Karpas-422 (cell line): ENCODE measurements at places on chromosomes 4 and X. TPM values are rescaled to one million over a fixed set of nuclear protein-coding genes. Genes with fewer than 3 reads are reported as not detected.

The OSTC gene
- 79.4 and 158 TPM in 2 replicates for total RNA-seq

The CORIN gene
- 1.9 and 2.8 TPM in 2 replicates for total RNA-seq

The C1QTNF7 gene
- not detected in 2 replicates for total RNA-seq

DNA sequence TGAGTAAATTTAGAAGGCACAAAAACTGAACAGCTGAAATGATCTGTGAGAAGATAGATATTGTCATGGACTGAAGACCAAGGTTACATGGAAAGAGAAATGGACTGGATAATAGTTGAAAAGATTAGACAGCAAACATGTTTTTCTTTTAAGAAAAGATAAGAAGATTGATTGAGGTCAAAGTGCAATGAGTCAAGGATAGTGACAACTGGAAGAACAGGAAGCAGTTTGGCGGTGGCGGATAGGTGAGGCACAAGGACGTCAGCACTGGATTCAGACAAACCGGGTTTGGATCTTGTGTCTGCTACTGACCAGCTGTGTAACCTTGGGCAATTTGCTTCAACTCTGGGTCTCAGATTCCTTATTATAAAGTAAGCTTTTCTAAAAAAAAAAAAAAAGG lies 2.0 kb upstream of the HPGD start:
- no peak for DNase-seq

GRCh38 chr4:151219948-151220347 lies 57.0 kb upstream of the PRSS48 start:
- no peak for DNase-seq

DNA sequence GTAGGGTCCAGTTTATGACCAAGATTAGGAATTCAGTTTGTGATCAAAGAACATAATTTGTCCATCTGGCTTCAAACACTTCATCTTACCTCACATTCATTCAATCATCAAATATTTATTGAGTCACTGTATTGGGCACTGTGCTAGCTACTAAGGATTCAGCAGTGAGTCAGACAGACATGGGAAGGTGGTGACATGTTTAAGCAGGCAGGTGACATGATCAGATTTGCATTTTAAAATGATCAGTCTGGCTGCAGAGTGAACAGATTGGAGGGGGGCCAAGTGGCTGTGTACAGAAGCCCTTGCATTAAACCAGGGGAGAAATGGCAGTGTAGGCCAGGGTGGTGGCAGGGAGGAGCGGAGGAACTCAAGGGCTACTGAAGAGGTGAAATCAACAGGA lies 25.1 kb upstream of the APLN start:
- DNase-seq, result no peak
